Aorta (tissue), 5 donors: ENCODE measurements at places on chromosomes 4 and X. TPM values are rescaled to one million over a fixed set of nuclear protein-coding genes. Genes with fewer than 3 reads are reported as not detected.

DNA sequence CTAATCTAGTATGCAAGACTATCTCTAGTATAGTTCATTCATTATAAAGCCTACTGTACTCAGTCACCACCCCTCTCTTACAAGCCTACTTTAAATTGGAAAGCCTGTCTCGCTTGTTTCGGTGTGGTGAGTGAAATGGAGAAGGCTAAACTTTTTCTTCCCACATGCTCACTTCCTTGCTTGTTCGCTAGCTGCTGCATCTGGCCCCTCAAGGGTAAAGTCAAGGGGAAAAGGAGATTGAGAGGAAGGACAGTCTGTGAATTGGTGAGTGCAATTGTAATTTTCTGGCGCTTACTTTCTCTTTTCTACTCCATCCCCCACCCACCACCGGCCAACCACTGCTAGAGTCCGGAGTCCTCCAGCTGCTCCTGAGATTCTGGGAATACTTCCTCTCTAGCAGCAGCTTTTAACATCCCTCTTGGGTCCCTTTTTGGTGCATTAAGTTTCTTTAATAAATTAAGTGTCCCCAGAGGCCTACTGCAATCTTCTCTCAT lies 12.1 kb upstream of the ARAP2 start:
- no peak for DNase-seq

DNA sequence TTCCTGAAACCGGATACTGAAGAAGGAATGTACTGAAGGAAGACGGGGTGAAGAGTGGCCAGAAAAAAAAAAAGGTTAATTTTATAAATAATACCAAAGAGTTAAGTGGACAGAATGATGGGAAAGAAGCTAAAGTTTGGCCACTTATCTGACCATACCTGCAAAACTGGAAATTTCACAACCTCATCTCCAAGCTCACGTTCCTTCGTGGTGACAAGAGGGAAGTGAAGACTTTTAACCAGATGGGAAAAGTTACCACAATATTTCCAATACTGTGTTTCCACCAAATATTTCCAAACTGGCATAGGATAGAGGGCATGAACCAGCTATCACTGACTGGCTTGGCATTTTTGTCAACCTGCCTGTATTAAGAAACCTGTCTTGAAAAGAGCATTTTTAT lies 56.4 kb downstream of the MAML3 start:
- no peak for DNase-seq

DNA sequence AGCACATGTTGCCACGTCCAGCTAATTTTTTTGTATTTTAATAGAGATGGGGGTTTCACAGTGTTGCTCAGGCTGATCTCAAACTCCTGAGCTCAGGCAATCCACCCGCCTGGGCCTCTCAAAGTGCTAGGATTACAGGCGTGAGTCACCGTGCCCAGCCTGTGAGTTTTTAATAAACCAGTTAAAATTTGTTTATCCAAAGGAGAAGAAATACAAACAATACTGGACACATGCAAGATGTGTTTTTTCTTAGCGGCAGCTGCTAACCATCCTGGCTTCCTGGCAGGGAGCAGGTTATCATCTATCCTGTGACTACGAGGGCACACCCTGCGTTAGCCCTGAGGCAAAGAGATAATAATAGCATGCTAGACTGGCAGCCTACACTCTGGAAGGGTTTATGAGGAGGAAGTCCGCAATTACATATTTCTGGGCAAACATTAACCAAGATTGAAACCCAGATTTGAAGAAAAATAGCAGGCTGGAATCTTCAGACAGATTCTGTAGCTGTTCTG lies 191.4 kb downstream of the SPRY1 start:
- peak; percentile 53 for DNase-seq

GRCh38 chr4:74524985-74525384 lies 80.0 kb downstream of the AREG start:
- DNase-seq: no peak

GRCh38 chrX:98338544-98338943 lies 1454.8 kb downstream of the RPA4 start:
- no peak for DNase-seq

DNA sequence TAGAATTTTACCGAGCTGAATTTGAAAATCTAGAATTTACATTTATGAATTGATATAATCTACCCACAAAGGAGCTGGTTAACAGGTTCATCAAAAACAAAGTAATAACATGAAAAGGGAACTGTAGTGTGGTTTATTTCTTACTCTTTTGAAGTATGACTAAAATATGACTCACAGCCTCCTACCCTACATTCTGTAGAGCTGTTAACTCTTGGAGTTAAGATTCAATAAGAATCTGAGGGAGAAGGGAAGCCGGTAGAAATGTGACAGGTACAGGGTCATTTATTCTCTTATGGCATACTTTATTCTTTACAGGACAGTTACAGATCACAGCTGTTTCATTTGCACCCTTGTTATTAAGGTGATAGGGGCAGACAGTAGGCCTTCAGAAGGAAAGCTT lies 132.2 kb upstream of the FAM47B start:
- no peak for DNase-seq

GRCh38 chrX:119565107-119565663 lies at the start of gene STEEP1:
TSS of gene STEEP1 (minus strand) at chrX:119565409. CDS start at chrX:119565355, 54 bp downstream.
- peak; percentile 93 for DNase-seq

- DNase-seq: no peak
Observed at GRCh38 chrX:23851544-23851943, 56.2 kb downstream of the APOO start.

- no peak for DNase-seq
Observed at GRCh38 chrX:142637206-142637605, 388.5 kb upstream of the SPANXN4 start.

GRCh38 chr4:39235696-39236095 lies 53.4 kb downstream of the WDR19 start:
- no peak for DNase-seq

DNA sequence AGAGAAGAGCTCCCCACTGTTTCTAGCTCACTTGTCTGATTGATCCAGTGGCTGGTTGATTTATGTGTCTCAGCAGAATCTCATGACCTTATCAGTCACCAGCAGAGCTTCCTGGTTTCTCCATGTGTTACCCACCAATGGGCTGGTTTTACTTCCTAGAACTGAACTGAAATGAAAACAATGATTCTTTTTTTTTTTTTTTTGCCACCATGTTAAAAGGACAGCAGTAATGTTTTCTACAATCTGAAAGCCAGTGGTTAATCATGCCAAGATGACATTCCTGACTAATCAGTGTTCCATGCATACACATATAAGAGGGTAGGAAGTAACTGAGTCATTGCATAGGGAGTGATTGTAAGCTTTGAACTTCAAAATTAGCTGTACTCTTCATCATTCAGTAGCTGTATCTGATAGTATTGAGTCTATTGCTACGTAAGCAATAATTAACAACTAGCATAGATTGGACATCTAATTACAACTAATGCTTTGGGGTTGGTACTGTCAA lies 67.7 kb downstream of the SLC4A4 start:
- no peak for DNase-seq

DNA sequence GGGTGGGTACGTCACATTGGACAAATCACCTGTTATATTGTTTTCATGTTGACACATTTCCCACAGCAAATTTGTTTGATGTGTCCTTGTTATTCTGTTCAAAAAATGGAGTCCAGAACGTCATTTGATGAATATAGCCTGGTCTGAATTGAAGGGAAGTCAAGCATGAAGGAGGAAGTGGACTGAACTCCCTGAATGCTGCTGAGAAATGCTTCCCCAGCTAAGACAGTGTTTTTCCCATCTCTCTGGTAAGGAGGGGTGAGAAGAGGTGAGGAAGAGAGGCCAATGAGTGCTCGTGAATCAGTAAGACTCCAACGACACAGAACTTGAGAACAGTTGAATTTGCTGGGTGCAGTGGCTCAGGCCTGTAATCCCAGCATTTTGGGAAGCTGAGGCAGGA lies 127.4 kb downstream of the RBM47 start:
- DNase-seq: no peak

- no peak for DNase-seq
Observed at GRCh38 chr4:139965789-139966188, 188.2 kb downstream of the MAML3 start.

RHOXF1 gene
- 0.69 TPM for total RNA-seq

FAM149A gene
- total RNA-seq: 17.8 TPM

ADGRL3 gene
- 26.7 TPM for total RNA-seq

XIAP gene
- 50.7 TPM for total RNA-seq

TMPRSS11A gene
- not detected for total RNA-seq

GRK4 gene
- 10.3 TPM for total RNA-seq

SSX4 gene
- total RNA-seq: not detected
